Astrocyte of the hippocampus (primary cell): ENCODE measurements at places on chromosomes 13 and 19.

DNA sequence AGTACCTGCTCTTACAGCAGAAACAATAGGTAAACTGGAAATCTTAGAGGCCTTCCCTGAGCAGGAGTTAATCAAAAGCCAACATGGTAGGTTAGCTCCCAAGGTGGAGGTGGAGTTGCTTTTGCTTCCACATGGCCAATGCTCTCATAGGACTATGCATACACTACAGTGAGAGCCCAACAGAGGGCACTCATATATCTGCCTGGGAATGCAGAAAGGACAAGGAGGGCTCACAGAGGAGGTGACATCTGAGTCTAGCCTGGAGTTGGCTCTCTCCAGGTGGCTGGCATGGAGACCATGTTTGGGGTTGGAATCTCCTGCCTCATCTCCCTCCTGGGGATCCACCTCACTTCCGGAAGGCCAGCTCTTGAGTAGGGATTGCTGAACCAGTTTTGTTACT is 34.6 kb downstream of the ATP8A2 start:
- no peak for DNase-seq

GRCh38 chr13:35092751-35093150 is 150.7 kb downstream of the NBEA start:
- no peak for DNase-seq

DNA sequence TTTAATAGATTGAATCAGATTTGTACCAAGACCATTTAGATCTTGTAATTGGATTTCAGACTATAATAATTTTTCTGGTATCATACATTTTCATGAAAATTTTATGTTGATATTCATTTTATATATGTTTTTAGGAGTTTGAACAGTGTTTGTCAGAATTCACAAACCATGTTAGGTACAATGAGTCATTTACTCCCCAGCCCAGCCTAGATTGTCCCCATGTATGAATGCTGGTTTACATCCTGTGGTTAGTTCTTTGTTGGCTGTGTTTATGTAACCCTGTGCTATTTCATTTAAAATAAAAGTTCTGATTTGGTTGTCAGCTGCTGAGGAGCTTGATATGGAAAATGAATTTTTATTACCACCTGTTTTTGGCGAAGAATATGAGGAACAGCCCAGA is 96.7 kb downstream of the GJA3 start:
- peak; percentile 75 for DNase-seq

- no peak for DNase-seq
These were observed 31.0 kb downstream of the KLF12 start for GRCh38 chr13:74103196-74103595.

DNA sequence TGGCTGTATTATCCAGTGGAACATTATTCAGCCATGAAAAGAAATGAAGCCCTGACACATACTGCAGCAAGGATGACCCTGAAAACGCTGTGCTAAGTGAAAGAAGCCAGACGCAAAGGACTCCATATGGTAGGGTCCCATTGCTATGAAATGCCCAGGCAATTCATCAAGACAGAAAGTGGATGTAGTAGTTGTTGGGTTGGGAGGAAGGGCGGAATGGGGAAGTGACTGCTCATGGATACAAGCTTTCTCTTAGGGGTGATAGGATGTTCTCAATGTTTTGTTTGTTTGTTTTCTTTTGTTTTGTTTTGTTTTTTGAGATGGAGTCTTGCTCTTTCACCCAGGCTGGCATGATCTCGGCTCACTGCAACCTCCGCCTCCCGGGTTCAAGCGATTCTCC is 11.1 kb upstream of the CEACAM16 start:
- no peak for DNase-seq

DNA sequence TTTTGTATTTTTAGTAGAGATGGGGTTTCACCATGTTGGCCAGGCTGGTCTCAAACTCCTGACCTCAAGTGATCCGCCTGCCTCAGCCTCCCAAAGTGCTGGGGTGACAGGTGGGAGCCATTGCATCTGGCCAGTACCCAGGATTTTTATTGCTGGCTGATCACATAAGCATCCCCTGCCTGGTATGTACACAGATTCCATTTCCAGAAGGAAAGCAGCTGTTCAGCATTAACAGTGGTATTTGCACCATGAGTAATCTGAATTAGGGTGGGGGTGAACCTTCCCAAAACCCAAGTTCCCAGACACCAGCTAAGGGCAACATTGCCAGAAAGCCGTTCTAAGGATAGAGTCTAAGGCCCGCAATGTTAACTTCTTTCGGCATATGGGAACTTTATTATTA is 7.3 kb downstream of the ZNF555 start:
- no peak for DNase-seq

GRCh38 chr13:40139896-40140520 is 484.5 kb downstream of the COG6 start:
- DNase-seq, result no peak

GRCh38 chr13:97856304-97856675 is 97.2 kb upstream of the IPO5 start:
- no peak for DNase-seq

GRCh38 chr19:14119146-14119545 is 1.6 kb upstream of the PRKACA start:
- DNase-seq, result no peak

DNA sequence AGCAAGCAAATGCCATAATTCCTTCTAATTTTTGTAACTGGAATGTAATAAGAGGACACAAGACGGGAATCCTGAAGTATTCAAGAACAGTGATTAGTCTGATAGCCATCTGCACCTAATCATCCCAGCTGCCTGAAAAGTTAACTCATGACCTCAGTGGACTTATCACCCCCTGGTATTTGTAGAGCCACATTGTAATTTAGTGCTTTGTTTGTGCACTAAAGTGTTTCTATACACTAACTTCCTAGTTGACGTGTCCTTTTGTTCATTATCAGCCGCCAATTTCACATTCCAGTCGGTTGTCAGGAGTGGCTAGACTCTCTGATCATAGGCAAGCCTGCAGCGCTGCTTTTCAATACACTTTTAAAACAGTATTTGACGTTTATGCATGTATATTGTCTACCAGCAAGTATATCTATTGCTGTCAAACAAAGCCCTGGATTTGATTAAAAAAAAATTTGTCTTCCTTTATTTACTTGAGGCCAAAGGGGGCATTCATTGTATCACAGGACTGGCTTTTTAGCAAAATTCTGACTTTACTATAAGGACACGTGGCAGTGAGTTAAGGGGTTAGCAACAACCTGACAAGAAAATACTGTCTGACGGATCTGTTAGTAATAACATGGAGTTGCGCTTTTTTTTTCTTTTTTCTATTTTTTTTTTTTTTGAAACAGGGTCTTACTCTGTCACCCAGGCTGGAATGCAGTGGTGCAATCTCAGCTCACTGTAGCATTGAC is 10.4 kb upstream of the SOX21 start:
- DNase-seq, result peak; percentile 41

GRCh38 chr19:12937093-12937926 is 1.1 kb upstream of the CALR start:
- no peak for DNase-seq

DNA sequence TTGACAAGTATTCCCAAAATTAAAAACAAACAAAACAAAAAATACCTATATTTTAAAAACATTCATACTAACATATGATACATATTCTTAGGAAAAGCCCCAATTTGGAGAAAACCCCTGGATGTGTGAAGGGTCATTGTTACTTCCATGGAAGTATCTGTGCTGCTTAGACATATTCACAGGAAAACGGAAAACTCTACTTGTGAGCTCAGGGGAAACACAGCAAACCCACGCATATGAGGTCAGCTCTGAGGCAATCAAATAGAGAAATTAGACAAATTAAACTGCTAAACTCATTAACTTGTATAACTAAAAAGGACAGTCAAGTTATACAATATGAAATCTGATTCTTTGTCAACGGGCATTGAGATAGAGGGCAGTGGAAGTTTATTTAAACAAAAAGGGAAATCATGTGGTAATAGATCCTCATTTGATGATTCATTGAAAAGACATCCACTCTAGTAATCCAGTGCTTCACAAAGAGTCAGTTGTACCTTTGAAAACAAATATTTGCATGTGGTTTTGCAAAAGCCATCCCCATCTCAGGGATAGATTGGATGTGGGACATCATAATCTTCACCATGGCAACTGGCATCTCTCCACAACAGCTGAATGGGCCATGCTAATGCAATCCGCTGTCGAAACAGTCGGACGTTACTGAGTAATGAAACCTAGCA is 423.4 kb downstream of the ITGBL1 start:
- DNase-seq, result peak; percentile 95

DNA sequence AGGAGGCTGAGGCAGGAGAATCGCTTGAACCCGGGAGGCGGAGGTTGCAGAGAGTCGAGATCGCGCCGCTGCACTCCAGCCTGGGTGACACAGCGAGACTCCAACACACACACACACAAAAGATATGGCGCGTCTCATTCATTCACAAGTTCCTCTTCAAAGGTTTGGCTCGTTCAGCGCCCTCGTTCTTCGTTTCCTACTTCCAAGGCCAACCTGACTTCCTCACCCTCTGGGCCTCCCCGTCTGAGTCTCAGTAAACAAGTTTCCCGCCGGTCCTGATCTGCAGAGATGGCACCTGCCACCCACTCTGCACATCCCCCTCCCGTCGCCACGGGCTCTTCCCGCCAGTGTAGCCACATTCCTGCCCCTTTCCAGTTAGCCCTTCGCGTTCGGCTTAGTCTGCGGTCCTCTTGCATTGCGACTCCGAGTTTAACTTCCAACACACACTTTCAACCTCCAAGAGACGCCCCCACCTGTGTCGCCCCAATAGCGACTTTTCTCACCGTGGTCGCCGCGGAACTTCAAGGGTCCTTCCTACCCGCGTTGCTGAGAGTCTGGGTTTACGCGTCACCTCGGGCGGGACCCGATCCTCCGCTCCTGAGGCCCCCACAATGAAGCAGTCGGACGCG is 1.3 kb upstream of the BSG start:
- DNase-seq, result peak; percentile 45

DNA sequence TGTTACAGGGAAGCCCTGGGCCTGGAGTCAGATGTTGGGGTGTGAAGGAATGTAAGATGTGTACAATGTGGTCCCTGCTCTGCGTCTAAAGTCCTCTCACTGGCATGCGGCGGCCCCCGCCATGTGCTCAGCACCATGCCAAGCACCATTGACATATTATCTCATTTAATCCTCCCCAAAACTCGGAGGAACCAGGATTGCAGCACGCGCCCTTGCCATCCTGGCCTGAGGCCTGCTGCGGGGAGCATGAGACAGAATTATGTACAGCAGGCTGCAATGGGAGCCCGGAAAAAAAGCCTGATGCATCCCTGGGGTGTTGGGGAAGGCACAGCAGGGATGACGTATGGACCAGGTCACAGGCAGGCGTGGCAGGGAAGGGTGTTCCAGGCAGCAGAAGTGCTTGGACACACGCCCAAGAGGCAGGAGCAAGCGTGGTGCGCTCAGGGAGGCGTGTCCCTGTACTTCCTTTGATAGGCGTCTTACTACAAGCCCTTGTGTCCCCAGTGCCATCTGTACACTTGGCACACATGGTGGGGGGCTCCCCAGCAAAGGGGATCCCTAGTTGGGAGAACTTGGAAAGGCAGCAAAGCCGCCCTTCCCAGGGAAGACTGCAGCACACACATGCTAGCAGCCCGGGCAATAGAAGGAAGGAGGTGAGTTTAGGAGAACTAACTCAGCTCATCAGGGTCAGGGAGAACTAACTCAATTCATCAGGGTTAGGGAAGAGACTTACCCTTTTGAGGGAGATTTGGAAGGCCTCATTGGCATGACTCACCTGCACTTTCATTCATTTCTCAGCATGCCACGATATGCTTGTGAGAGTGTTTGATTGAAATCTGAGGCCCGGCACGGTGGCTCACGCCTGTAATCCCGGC is 3.4 kb downstream of the EVI5L start:
- peak; percentile 26 for DNase-seq

DNA sequence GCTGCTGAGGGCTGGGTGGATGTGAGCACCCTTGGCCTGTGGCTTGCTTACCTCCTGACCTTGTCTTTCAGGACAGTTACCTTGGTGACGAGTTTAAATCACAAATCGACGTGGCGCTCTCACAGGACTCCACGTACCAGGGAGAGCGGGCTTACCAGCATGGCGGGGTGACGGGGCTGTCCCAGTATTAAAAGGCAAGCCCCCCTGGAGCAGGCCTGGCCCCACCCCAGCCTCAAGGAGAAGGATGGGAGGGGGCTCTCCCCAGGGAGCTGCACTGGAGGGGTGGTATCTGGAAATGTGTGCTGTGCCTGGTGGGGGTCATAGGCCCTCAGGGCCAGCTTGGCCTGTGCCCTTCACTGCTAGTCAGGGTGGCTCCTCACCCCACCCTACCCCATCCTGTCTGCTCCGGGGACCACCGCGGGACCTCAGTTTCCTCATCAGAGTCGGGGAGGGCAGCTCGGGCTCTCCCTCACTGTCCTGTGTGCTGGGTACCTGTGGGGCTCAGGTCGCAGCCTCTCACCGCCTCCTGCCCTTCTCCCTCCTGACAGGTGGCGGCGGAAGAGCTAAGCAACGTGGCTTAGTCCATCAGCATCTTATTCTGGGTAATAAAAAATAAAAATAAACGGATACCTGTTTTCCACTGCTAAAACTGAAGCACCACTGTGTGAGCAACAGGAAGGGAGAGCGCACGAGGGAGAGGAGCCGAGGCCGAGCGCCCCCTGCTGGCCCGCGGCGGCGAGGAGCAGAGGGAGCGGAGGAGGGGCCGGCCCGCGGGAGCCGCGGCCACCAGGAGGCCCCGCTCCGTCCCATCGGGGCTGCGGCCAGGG is 29.8 kb downstream of the CERS1 start:
- DNase-seq, result peak; percentile 85

DNA sequence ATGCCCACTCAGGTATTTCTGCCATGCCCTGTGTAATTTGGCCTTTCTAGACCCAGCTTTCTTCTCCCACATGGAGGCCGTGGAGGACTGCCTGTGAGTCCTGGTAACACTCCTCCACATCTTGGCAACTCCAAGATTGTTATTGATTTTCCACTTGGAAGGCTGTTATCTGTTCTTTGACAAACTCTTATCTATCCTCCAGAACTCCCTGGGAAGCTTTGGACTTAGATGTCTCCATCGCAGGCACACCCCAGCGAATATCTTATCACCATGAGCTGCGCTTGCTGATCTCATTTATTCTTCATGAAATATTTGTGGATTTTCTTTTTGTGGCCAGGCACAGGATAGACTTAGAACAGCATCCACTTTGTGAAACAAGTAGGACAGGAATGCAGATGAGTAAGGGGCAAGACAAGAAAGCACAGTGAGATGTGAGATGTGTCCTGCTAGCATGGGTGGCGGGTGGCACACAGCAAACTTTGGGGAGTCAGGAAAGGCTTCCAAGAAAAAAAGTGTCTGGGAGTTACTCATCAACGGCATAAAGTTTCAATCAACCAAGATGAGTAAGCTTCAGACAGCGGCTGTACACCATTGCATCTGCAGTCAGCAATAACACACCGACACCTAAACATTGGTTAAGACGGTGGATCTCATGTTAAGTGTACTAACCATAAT is 84.5 kb upstream of the IRS2 start:
- DNase-seq, result peak; percentile 28
